ENCODE measurements at places on chromosomes 2 and 18.

DNA sequence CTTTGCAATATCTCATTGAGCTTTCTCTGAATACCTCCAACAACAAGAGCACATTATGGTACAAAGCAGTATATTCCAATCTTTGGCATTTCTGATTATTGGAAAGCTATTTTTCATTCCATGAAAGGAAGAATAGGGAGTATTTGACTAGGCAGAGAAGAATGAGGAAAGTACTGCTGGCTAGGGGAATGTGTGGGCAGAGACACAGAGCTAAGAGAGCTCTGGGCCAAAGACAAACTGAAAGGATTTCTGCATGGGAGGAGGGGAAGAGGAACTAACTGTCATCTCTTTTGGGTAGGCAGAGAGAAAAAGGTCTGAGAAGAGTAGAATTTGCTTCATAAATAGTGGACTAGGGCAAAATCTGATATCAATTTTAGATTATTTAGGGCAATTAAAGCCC, 150.8 kb downstream of the CCDC85A start:
- no peak for DNase-seq

DNA sequence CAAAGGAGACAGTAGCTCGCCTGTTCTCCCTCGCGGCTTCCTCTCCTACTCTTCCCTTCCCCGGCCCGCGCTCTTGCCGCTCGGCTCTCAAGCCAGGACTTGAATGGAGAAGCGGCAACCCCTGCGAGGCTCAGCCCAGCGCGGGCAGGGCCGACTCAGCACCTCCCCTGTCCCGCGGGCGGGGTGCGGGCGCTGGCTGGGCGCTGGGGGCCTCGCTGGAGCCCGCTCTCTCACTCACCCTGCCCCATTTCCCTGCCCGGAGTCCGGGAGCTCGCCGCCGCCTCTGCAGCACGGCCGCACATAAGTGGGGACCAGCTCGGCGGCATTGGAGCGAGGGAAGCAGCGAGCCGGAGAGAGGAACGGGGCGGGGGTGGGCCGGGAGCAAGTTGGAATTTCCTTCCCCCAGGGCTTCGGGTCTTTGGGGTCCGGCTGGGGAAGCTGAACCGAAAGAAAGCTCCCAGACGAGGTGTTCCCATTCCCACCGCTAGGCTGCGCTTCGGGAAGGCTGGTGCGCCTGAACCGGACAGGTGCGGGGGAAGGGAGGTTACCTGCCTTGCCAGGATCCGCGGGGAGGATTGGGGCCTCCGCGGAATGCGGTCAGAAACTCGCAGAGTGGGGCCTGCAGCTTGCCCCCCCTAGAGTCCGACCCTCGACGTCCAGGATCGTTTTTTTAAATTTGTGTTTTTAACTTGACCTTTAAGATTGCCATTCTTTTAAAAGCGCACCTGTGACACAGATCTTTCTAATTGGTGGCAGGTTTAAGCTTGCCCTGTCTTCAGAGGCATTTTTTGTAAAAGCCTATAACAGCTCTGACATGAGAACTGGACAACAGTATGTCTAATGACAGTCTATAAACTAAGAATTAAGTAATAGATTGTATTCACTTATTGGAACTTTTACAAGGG, at the start of gene COBLL1:
Gene COBLL1 (minus strand): TSS at position 105 of the 905 bp plus-strand sequence. CDS start 627 bp downstream, outside the sequence.
- no peak for DNase-seq

DNA sequence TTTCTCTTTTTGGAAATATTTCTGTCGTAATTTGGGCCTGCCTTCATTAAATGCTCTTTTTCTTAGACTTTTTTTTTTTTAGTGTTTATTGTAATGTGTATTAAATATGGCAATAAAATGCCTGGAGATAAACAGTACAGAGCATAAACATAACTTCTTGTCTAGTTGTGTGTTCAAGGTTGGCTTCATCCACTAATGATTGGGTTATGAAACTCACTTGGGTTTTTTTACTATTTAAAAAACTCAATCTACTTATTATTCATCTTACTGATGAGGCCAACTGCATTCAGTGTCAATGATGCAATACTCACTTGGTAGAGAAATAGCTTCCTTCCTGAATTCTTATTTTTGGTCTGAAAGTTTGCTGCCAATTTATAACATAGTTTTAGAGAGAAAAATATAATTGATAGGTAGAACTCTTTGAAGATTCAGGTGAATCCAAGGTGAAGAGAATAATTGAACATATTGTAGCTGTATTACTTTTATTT, 144.2 kb upstream of the NABP1 start:
- DNase-seq: no peak

DNA sequence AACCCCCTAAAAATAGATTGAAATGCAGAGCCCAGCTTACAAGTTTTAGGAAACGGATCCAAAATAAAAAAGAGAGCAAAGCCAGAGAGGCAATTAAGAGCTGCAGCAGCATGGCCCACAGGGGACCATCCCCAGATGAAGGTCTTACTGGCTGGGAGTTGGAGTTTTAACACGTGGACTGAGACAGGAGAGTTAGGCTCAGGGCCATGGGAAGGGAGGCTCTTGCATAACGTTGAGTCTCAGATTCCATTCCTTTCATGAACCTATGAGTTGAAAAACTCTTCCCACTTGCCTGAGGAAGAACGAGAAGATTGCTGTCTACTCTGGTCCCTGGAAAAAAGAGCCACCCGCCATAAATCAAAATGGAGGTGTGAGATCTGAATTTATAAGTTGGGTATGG, 101.8 kb upstream of the NDUFV2 start:
- no peak for DNase-seq

- no peak for DNase-seq
These were observed 33.8 kb downstream of the SDC1 start for GRCh38 chr2:20190876-20191713.

DNA sequence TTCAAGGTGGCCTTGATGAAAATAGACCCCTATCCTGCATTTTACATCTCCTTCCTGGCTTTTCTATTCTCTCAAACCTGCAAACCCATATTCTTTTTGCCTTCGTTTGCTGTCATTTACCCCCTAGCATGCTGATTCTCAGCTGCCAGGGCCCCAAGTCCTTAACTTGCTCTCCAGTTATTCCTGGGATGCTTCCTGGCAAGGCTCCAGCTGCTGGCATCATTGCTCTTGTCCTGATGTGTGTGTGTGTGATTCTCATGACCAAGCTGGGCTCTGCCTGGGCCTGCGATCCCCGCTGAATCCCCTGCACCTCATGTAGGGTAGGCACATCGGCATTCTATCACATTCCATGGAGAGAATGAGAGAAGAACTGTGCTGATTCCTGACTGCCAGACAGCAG, 11.9 kb downstream of the NPAS2 start:
- DNase-seq: no peak

GRCh38 chr2:220057916-220058315, 430.5 kb downstream of the SLC4A3 start:
- no peak for DNase-seq

GRCh38 chr2:240465268-240465764, 29.9 kb downstream of the GPC1 start:
- no peak for DNase-seq

DNA sequence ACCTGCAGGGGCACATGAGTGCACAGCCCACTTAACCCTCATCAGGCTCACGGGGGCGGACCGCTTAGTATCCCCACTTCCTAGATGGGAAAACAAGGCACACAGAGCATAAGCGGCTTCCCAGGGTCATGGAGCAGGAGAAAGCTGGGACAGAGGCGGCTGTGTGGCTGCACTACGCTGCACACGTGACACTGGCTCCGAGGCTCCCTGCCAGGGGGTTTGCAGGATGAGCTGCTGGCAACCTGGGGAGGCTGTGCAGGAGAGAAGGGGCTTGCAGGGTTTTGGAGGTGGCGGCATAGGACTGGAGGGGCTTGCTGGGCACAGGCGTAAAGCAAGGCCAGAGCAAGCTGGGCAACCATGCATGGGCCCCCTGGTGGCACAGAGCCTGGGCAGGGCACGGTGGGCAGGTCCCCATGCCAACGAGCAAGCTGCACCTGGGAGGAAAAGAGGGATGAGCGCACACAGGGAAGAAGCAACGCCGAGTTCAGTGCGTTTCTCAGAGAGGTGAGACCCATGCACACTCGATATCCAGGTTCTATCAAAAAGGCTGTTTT, 268.6 kb downstream of the HDAC4 start:
- DNase-seq: no peak

DNA sequence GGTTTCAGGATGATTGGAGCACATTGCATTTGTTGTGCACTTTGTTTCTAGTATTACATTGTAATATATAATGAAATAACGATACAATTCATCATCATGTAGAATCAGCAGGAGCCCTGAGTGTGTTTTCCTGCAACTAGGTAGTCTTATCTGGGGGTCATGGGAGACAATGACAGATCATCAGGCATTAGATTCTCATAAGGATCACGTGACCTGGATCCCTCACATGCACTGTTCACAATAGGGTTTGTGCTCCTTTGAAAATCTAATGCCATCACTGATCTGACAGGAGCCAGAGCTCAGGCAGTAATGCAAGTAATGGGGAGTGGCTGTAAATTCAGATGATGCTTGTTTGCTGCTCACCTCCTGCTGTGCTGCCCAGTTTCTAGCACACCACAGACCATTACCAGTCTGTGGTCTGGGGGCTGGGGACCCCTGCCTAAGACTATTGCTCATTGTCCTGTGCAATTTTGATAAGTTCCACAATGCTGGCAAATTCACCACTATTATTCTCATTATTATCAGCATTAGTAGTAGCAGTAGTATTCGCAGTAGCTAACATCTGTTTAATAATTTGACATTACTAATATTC, 428.7 kb upstream of the TNP1 start:
- DNase-seq: no peak

DNA sequence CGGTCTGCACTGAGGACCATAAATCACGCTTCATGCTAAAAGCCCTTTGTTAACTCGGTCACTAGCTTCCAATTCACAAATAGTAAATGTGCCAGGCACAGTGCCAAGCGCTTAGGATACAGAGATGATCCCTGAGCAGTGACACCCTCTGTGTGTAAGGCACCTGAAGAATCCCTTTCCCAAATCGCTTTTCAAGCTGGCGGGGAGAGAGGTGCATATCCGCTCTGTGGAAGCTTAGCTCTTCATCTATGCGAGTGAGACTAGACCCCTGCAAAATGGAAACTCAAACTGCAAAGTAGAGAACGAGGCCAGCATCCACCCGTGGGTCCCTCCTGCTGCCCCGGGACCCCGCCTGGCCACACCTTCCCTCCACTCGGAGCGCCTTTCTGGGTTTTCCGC, 2.4 kb downstream of the PIEZO2 start:
- no peak for DNase-seq

DNA sequence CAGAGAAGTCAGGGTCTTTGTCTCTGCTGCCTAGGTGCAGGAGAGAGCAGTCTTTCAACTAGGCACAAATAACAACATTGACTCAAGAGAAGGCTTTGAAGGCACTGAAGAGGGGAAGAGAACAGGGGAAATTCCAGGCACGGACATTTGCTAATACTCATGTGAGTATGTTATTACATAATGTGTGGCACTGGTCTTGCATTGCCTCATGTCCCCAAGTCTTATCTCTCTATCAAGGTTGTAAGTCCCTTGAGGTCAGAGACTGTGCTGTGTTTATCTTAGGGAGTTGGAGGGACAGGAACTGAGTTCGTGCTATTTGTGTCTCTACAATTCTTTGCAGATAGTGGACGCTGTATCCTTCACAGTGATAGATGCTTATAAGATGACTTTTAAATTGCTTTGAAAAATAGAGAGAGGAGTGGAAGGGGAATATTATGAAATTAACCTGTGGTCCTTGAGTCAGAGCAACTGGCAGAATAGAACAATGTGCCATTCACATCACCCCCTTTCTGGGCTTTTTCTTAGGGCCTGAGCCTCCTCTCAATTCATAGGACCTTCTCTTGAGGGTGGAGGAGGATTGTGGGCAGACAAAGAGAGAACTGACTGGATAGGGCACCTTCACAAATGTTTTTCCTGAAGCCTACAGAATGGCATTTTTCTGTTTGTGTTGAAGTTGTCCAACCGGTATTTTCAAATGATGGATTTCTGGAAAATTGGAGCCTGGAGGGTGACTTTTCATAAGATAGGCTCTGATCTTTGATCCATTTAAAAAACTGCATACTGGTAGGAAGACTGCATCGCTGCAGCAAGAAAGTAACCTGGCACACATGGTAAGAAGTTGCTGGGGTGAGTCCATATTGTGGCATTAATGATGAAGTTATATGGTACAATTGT, 96.6 kb upstream of the CXCR4 start:
- no peak for DNase-seq

GRCh38 chr18:6205706-6206105, 209.0 kb downstream of the L3MBTL4 start:
- DNase-seq: no peak

GRCh38 chr2:102801858-102802699, 40.2 kb downstream of the TMEM182 start:
- no peak for DNase-seq

DNA sequence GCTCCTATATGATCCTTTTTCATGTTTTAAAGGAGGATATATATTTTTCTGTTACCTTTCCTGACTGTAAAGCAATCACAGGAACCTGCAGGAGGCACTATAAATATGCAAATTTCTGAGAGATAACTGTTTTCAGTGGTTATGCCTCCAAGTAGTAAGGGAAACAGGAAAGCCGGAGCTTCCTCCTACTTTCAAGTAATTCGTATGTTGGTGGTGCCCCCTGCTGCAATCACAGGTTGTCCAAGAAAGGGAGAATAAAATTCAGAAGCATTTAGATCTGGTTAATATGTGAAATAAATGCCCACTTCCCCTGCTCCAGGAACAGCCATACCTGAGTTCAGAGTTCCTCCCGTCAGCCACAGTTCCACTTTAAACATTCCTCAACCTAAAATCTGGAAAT, 12.0 kb upstream of the BCL11A start:
- DNase-seq: no peak

DNA sequence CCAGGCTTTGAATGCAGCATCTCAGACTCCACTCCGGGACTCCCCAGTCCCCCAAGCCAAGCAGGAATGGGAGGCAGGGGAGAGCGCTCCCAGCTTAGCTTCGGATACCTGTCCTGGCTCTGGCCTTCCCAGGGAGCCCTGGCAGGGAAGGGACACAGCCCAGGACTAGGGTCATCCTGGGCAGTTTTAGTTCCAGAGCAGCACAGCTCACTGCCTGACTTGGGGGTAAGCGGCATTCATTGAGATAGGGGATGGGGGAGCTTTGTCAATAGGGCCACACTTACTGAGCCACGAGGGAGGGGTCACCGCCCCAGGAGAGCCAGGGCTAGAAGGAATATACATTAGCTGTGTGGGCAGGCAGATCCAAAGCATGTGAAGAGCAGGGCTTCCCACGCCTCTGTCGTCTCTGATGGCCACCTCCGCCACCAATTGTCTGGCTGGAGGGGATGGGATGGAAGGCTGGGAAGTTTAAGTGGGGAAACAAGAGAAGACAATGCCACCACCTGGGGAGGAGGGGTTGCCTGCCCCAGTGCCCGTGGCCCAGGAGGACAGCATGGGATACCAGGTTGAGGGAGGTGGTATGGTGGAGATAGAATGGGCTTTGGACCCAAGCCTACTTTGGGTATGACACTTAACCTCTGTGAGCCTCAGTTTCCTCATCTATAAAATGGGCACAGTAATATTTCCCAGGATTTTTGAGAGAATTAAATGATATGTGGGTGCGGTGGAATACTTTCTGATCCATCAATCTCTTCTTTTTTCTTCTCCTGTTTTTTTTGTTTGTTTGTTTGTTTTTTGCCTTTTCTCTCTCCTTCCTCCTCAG, 40.2 kb downstream of the SCTR start:
- no peak for DNase-seq
